ENCODE measurements at places on chromosomes 5 and 9. TPM values are rescaled to one million over a fixed set of nuclear protein-coding genes. Genes with fewer than 3 reads are reported as not detected.

The FREM1 gene
- total RNA-seq, result 14.0 TPM

The ACOT12 gene
- total RNA-seq, result 0.45 TPM

The GALT gene
- total RNA-seq, result 27.2 TPM

The AQP3 gene
- 6.0 TPM for total RNA-seq

The MAST4 gene
- 66.5 TPM for total RNA-seq

The CD274 gene
- total RNA-seq, result 3.8 TPM

DNA sequence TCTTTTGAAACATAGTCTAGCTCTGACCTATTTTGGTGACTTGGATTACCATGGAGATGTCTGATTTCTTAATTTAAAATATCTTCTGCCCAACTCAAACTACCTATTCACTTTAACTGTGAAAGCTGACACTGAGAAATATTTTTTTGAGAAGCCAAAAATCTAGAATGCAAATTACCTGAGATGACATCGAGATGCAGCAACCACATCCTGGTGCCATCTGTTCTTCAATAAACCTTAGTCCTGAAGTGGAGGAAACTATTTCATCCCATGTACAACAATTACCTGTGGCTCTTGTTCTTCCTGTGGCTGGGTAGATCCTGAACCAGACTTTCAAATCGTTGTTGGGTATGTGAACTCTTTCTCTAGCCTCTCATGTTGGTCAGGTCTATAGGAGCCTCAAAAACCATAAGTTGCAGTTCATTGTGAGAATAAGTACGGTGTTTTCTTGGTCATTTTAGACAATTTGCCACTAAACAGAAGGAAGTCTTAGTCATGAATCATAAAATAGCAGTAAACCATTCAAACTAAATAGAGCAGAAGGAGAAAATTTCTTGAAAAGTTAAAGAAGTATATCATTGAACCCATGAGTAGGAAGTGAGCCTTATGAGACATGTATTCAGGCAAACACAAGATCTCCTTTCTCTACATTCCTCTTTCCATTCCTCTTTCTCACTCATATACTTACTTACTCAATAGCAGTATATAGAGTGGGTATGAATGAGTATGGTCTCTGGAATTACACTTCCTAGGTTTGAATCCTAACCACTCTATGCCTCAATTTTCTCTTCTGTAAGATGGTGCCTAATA lies 176.0 kb downstream of the HMHB1 start:
- no peak overlapping the region for H3K4me3 ChIP-seq
- no peaks in the 10 kb centered on the region for H3K36me3 ChIP-seq
- H3K27me3 ChIP-seq, result no peaks in the 10 kb centered on the region
- H3K4me1 ChIP-seq, result peaks cover 1% of the 10 kb centered on the region
- no peak overlapping the region for H3K27ac ChIP-seq
- DNase-seq, result no peak

GRCh38 chr9:38671372-38671731 lies 48.6 kb downstream of the FAM240B start:
- DNase-seq, result no peak
- H3K27me3 ChIP-seq, result no peaks in the 10 kb centered on the region

GRCh38 chr9:34072410-34072809 lies 23.7 kb upstream of the UBAP2 start:
- peak; percentile 1 for DNase-seq
- no peaks in the 10 kb centered on the region for H3K4me1 ChIP-seq
- H3K36me3 ChIP-seq, result no peaks in the 10 kb centered on the region
- H3K27me3 ChIP-seq, result no peaks in the 10 kb centered on the region

GRCh38 chr9:26812217-26812616 lies 80.4 kb downstream of the CAAP1 start:
- no peaks in the 10 kb centered on the region for H3K27me3 ChIP-seq
- no peak overlapping the region for H3K27ac ChIP-seq
- DNase-seq, result no peak
- H3K4me1 ChIP-seq, result no peaks in the 10 kb centered on the region

DNA sequence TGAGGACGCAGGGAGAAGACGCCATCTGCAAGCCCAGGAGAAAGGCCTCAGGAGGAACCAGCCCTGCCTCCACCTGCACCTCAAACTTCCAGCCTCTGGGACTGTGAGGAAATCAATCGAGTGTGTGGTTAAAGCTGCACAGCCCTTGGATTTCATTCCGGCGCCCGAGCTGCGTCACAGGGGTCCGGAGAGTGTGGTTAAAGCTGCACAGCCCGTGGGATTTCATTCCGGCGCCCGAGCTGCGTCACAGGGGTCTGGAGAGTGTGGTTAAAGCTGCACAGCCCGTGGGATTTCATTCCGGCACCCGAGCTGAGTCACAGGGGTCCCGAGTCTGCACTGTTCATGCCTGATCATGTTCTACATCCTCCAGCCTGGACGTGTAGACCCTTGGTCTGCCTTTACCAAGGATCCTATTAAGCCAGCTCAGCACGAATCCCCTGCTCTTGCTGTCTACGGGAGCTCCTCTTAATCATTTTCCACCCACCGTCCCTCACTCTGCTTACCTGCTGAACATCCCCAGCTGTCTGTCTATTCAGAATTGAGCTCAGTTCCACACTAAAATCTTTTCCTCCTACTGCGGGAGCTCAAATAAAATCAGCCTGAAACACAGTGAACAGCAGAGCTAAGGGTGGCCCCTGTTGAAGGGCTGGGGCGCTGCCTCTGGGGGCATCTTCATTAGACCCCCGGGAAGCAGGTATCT lies 73.0 kb upstream of the OLFM1 start:
- no peaks in the 10 kb centered on the region for H3K27me3 ChIP-seq
- no peak overlapping the region for H3K27ac ChIP-seq
- H3K4me3 ChIP-seq, result no peak overlapping the region
- no peaks in the 10 kb centered on the region for H3K4me1 ChIP-seq
- peak; percentile 59 for DNase-seq

DNA sequence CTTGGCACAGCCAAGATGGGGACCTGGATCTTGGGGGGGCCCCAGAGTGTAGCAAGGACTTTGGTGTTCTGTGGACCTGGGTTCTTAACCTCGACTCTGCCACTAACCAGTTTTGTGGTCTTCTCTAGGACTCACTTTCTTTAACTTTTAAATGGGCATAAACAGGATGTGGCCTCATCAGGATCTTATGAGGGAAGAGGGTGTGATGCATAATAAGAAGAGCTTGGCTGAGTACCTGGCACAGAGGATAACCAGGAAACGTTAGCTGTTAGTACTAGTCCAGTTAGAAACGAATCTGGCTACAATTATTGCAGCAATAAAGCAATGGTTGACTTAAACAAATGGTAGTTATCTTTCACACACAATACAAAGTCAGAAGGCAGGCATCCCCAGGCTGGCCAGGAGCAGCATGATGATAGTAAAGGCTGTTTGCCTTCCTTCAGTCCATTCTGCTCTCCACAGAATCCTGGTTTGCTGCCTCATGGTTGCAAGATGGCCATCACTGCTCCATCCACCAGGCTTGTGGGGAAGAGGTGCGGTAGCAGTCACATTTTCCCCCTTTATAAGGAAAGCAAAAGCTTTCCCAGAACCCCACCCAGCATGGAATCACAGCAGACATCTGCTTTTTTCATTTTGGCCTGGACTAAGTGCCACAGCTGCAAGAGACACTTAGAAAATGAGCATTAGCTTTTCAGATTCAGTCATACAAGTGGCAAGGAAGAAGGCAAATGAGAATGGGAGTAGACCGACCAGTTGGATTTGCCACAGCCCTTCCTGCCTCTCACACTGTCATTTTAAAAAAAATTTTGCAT lies 225.0 kb downstream of the AOPEP start:
- DNase-seq, result no peak
- H3K27ac ChIP-seq, result peak overlapping the region; percentile 88
- H3K4me1 ChIP-seq, result peaks cover 4% of the 10 kb centered on the region
- no peak overlapping the region for H3K4me3 ChIP-seq
- H3K36me3 ChIP-seq, result peaks cover 3% of the 10 kb centered on the region

GRCh38 chr9:97041898-97042297 lies 3.0 kb upstream of the CTSV start:
- H3K4me1 ChIP-seq, result no peaks in the 10 kb centered on the region
- H3K36me3 ChIP-seq, result no peaks in the 10 kb centered on the region
- H3K27ac ChIP-seq, result no peak overlapping the region

GRCh38 chr5:181044093-181044599 lies 4.1 kb downstream of the BTNL9 start:
- no peaks in the 10 kb centered on the region for H3K4me1 ChIP-seq
- H3K27me3 ChIP-seq, result no peaks in the 10 kb centered on the region
- no peak for DNase-seq
- no peak overlapping the region for H3K27ac ChIP-seq
- no peak overlapping the region for H3K4me3 ChIP-seq

DNA sequence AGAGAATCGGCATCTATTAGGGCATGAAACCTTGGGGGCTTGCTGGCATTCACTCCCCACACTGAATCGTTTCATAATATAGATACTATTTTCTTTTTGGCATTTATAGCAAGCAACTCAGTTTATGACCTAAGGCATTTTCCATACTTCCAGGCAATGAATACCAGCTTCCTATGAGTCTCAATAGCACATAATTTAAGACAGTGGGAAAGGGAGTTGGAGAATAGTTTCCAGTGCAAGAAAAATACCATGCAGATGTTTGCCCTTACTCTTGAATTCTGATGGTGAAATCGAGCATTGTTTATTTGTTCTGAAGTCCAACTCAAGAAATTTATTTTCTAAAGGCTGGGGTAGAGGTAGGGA lies 175.8 kb upstream of the KLF9 start:
- no peak for DNase-seq
- no peaks in the 10 kb centered on the region for H3K27me3 ChIP-seq
- no peak overlapping the region for H3K4me3 ChIP-seq
- H3K27ac ChIP-seq, result peak overlapping the region; percentile 93
- no peaks in the 10 kb centered on the region for H3K36me3 ChIP-seq

GRCh38 chr9:107919263-107919662 lies 429.7 kb upstream of the KLF4 start:
- DNase-seq, result no peak
- no peak overlapping the region for H3K27ac ChIP-seq
- H3K4me3 ChIP-seq, result no peak overlapping the region
- no peaks in the 10 kb centered on the region for H3K27me3 ChIP-seq
- H3K36me3 ChIP-seq, result no peaks in the 10 kb centered on the region

DNA sequence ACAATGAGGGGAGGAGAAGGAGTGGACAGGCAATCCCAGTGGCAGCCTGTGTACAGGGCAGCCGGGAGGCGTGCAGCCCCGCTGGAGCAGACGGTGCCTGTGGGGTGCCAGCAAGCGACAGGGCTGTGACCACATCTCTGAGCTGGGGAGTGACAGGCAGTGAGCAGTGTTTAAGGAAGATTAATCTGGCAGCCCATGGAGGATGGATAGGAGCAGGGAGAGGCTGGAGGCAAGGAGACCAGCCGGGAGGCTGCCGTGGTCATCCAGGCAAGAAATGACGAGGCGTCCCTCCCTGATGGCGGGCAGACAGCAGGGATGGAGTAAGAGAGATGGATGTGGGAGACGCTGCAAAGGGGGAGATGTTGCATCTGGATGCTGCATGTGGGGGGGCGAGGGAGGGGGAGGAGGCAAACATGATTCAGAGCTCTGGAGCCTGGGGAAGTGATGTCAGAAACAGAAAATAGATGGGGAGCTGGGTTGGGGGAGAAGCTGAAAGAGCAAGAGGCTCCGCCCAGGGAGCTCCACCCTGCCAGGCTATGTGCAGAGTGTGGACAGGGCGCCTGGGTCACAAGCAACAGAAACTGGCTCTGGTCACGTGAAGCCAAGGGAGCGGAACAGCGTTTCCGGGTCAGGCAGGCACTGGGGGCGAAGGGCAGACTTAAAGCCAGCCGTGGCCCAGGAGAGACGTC lies 12.6 kb downstream of the UNC5A start:
- no peak overlapping the region for H3K27ac ChIP-seq
- no peaks in the 10 kb centered on the region for H3K36me3 ChIP-seq
- no peaks in the 10 kb centered on the region for H3K4me1 ChIP-seq
- no peaks in the 10 kb centered on the region for H3K27me3 ChIP-seq
- no peak for DNase-seq

DNA sequence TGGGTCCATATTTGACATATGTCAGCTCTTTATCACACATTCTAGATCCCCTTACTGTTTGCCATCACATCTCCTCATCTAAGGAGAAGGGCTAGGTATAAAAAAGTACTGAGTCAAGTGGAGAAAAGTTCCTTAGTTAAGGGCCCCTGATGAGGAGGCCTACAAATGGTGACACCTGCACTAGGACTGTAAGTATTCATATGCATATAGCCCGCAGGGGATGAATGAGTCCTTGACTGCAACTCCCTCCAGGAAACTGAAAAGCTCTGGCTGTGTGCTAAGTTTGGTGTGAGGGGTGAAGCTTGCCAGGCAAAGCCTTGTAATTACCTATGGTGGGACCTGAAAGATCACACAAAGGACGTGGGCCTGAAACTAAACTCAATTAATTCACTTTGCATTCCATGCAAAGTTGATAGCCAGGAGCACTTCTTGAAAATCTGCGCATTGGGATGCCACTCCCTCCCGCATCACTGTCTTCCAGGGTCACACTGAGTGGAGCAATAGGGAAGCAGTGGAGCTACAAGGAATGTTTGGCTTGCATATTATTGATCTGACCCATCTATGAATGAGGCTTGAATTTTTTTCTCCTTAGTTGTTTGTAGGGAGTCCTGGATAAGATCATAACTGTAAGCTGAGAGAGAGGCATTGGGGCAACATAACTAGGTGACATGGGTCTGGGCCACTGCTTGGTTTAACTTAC lies 11.9 kb upstream of the EQTN start:
- H3K27ac ChIP-seq, result no peak overlapping the region
- no peaks in the 10 kb centered on the region for H3K27me3 ChIP-seq
- DNase-seq, result no peak
- no peaks in the 10 kb centered on the region for H3K4me1 ChIP-seq
- H3K4me3 ChIP-seq, result no peak overlapping the region

DNA sequence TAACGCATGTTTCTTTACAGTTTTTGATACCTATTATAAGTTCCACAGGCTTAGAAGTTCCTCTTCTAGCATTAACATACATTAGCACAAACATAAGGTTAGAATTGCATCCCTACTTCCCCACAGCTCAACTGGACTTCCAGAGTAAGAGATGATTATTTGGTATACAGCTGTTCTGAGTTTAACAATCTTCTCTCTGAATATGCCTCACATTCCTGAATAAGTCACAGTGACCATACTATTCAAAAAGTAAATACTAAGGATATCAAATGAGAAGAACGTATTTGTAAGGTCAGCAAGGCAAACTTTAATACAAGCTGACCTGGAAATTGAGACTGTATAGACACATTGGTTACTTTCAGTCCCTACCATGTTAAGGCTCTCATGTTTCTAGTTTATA lies 21.3 kb downstream of the NR6A1 start:
- H3K4me1 ChIP-seq, result no peaks in the 10 kb centered on the region
- H3K27ac ChIP-seq, result no peak overlapping the region
- no peak for DNase-seq
